ENCODE measurements at places on chromosomes 3 and 15.

DNA sequence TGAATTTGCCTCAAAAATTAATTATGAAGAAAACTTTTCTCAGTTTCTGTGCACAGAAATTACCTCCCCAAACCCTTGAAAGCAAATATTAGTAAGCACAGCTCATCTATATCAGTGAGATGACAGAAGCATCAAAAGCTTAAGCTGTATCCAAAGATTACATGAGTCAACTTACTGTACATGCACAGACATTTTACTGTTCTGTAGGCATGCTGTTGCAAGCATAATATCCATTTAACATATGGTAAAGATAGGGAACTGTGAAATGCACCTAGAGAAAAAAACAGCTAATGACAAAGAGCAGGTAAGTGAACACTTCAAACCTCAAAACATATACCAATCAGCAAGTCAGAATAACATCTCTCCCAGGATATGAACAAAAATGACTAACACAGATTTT lies 20.9 kb downstream of the SHOX2 start:
- no peak for DNase-seq

- peak; percentile 91 for DNase-seq
These were observed 19.5 kb downstream of the SETMAR start for GRCh38 chr3:4322635-4323034.

- no peak for DNase-seq
These were observed 295.5 kb downstream of the LPP start for GRCh38 chr3:188449421-188449820.

DNA sequence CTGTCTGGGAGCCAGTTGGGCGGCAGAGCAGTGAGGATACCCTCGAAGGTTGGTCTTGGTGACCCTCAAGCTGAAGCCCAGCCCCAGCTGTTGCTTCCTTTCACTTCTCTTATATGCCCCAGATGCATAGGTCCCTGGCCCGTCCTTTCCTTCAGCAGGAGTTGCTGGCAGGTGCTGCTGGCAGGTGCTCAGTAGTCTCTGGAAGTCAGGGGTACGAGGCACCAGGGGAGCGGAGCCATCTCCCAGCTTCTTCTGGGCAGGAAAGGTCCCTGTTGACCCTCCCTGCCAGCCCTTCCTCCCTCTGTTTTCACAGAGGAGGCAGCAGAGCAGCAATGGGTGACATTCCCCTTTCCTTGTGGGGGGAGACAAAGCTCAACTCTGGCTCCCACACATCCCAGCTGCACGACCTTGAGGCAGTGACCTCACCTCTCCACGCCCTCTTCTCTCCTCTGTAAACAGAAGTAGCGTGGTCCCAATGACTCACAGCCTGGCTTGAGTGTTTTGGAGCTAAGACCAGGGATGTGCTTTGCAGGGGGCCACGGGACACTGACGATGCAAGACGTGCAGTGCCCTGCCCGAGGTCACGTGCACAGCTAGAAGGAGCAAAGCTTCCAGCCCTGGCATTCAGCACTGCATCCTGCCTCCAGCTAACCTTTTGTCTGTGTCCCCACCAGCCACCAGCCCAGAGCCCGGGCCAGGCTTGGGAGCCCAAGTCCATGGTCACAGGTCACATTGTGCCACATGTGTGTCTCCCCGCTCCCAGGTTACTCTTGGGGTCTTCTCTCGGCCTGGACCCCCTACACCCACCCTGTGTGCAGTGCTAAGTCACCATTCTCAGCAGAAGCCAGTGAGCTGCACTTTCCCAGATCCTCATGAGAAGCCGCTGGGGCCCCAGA lies 49.7 kb downstream of the SLC6A6 start:
- DNase-seq: no peak

DNA sequence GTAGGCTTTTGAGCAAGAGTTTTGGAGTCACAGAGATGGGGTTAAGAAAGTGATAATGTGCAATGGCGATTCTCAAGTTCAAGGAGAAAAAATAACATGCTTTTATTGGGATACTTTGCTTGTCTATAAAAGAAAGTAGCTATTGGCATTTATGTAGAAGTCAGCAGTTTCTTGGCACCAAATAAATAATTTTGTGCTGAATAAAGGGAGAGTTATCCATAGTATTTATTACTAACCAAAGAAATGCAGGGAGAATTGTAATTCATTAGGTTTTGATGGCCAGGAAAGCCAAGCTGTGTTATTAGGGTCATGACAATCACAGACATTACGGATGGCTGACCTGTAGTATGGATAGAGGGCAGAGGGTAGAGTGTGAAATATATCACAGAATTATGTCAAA lies 33.1 kb downstream of the BTD start:
- no peak for DNase-seq

- DNase-seq: no peak
These were observed 527.3 kb downstream of the SHQ1 start for GRCh38 chr3:72320955-72321303.

- DNase-seq: no peak
These were observed 148.3 kb upstream of the IQSEC1 start for GRCh38 chr3:13221491-13222061.

DNA sequence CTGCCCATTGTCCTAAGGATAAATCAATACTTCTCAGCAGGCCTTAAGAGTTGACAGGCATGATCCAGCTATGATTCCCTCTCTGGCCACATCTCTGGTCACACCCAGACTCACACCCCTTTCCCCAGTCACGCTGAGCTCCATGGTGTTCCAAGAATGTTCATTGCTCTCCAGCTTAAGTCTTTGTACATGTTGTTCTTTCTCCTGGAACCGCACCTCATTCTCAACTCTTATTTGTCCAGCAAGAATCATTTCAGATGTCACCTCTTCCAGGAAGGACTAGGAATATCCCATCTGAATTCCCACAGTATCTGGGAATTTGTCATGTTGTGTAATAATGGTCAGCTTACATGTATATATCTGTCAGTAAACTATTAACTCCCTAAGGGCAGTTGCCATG lies 118.3 kb upstream of the GALNT15 start:
- DNase-seq: no peak

DNA sequence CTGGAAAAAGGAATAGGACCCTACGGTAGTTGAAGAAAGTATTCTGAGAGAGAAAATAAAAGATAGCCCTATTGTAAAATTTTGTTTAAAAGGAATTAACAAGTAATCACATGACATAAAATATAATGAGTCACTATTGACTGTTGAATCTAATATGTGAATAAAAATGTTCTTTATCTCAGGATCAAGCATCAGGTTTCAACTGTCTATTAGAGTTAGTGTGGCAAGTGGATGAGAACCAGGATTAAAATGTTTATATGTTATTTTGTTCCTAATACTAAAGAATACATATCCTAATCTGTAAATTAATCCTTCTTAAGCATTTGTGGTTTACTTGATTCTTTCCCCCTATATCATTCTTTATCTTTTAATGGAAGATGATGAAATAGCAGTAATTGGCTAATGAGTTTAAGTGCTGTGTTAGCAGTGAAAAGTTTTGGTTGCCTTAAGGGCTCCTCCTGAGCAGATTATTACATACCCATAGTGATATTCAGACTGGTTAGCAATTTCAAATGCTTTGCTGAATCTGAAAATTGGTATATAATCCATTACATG lies 101.8 kb upstream of the BCHE start:
- no peak for DNase-seq

GRCh38 chr3:72964633-72965032 lies 32.0 kb upstream of the PPP4R2 start:
- no peak for DNase-seq
